ENCODE measurements at places on chromosomes 6 and 20.

DNA sequence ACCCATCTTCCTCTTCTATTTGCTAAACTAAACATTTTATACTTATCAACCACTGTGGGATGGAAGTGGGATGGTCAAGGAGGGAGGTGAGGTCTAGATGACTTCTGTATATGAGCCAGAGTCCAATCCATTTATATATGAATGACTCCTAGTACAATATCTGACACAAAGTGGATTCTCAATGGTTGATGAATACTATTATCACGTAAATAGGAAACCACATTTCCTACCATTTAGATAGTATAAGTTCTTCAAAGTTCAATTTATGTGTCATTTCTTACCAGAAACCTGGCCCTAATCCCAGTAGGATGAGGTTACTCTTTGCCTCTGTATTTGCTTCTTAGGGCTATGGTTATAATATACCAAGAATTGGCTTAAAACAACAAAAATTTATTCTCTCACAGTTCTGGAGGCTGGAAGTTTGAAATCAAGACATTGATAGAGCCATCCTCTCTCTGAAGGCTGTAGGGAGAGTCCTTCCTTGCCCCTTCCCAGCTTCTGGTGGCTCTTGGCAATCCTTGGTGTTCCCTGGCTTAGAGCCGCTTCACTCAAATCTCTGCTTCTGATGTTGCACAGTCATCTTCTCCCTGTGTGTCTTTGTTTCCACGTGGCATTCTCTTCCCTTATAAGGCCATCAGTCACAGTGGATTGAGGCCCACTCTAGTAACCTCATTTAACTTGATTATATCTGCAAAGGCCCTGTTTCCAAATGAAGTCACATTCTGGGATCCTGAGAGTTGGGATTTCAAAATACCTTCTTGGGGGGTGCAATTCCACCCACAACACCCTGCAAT is 41.0 kb upstream of the RAB23 start:
- DNase-seq: no peak

DNA sequence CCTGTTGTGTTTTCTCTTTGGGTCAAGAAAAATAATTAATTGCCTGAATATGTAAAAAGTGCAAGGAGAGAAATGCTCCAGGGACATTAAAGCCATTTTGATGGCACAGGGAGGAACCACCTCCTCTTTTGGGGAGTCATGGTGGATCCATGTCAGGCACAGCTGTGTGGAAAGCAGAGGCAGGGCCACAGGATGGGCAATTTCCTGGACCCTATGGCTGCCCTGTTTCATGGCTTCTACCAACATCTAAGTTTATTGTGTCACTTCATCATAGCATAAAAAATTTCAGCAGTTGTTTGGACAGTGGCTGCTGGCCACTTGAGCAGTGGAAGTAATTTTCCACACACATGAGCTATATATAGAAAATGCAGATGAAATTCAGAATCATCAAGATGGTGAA is 238.2 kb downstream of the SYNE1 start:
- DNase-seq: no peak

- no peak for DNase-seq
Observed at GRCh38 chr6:20608905-20609304, 74.6 kb downstream of the CDKAL1 start.

DNA sequence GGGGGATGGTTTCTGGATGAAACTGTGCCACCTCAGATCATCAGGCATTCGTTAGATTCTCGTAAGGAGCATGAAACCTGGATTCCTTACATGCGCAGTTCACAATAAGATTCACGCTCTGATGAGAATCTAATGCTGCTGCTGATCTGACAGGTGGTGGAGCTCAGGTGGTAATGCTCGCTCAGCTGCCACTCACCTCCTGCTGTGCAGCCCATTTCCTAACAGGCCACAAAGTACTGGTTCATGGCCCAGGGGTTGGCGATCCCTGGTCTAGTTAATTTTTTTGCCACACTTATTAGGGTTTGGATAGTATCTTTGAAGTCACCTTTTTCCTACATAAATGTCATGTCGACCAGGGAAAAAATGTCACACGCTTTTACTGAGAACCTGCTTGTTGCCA is 96.8 kb upstream of the MLIP start:
- no peak for DNase-seq

- DNase-seq: peak; percentile 78
Observed at GRCh38 chr20:21503345-21503744, 10.5 kb downstream of the NKX2-2 start.

- DNase-seq: no peak
Observed at GRCh38 chr6:36314221-36315014, 22.3 kb downstream of the BNIP5 start.

GRCh38 chr6:47567586-47567985 is 90.0 kb downstream of the CD2AP start:
- DNase-seq: no peak

- no peak for DNase-seq
Observed at GRCh38 chr6:130980310-130981032, 82.6 kb downstream of the EPB41L2 start.

- DNase-seq: no peak
Observed at GRCh38 chr20:8798505-8798904, 270.4 kb upstream of the PLCB4 start.

Data from Jurkat, Clone E6-1 (cell line).